HFFc6 (cell line): ENCODE measurements at places on chromosomes 4 and X. TPM values are rescaled to one million over a fixed set of nuclear protein-coding genes. Genes with fewer than 3 reads are reported as not detected.

DNA sequence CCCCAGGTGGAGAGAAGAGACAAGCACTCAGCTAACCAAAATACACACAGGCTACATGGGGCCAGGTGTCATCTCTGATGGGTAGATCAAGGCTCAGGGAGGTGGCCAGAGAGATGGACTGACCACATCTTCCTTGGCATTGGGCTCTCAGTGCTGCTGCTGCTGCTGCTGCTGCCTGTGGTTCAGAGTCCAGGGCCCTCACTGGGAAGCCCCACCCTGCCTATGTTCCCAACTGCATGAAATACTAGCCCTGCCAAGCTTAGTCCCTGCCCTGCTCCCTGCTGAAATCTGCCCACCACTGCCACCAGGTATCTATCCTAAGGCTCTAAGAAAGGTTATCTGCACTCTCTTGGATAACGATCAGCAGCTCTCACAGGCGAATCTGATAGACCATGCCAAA, 118.7 kb downstream of the EFHC2 start:
- no peak for DNase-seq

The ATG4A gene
- total RNA-seq = 12.3 to 14.2 TPM (median 13.8 TPM) in 3 replicates

DNA sequence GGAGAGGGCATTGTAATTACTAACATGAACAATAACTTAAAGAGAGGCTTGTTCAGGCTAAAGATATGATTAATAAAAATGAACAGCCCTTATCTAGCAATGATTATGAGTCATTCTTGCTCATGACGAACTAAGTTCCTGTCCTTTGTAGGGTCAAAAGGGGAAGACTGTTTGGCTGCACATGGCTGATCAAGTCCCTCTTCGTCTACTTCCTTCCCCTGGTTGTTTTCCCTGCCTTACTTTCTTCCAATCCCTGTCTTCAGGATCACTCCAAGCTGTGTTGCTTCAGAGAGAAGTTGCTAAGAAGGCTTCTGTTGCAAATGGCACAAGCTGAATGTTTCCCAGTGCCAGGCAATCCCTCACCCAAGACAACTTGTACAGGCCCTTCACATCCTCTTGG, 115.0 kb upstream of the HS3ST1 start:
- DNase-seq = no peak

DNA sequence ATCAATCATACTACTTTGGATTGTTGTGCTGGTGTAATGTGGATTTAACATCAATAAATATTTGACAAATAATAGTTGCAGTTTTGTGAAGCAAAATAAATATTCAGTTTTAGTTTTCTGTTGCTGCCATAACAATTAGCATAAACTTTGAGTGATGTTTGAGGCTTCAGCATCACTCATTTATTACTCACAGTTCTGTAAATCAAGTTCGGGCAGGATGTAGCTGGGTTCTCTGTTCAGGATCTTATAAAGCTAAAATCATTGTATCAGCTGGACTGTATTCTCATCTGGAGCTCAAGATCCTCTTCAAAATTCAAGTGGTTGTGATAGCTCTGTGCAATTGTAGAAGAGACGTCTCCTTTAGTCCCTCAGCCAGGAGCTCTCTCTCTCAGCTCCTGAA, 81.7 kb downstream of the CBR4 start:
- DNase-seq = no peak
